ENCODE measurements at places on chromosomes 5 and 9.

GRCh38 chr5:111602817-111603445 is 90.6 kb upstream of the STARD4 start:
- DNase-seq, result no peak

GRCh38 chr5:116454417-116454927 is 120.2 kb downstream of the SEMA6A start:
- peak; percentile 83 for DNase-seq

GRCh38 chr5:103785569-103785968 is 223.0 kb upstream of the NUDT12 start:
- peak; percentile 24 for DNase-seq

GRCh38 chr5:85990998-85991397 is 626.7 kb upstream of the COX7C start:
- DNase-seq, result no peak

DNA sequence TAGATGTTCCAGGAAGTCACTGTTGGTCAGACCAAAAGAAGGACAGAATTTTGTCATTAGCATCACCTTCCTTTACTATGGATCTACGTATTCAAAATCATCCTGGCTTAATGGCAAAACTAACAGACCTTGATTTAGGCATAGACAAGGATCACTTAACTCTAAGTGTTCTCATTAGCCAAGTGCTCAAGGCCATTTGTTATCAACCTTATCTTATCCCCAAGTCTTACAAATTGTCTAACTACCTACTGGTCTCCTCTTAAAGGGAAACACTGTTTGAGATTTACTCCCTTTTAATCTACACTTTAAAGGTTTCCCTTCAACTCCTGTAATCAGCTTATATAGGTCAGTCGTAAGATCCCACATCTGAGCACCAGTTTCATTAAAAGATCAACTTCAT is 1197.5 kb upstream of the C9orf72 start:
- DNase-seq, result no peak
